GDM1 (cell line): ENCODE measurements at places on chromosomes 3 and 15.

GRCh38 chr3:180267202-180267843, 230.6 kb upstream of the PEX5L start:
- DNase-seq: no peak

DNA sequence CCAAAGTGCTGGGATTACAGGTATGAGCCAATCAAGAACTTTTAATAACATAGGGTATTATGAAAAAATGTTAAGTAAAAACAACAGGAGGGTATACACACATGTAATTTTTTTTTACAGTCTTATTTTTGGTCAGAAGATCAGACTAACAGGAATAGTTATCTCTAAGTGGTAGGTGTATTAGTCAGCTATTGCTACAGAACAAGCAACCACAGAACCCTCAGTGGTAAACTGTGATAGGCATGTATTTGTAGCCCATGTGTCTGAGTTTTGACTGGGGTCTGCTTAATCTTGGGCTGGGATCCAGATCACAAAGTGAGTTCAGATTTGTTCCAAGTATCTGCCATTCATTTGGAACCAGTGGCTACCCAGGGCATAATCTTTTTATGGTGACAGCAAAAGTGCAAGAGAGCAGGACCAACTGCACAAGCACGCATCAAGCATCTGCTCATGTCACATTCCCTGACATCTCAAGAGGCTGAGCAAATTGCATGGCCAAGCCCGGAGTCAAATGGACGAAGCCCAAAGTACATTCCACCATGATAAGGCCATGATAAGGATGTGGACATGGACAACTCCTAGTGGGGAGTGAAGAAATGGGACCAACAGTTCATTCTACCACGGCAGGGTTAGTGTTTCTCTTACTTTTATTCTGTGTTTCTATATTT, 3.0 kb upstream of the IL5RA start:
- no peak for DNase-seq

DNA sequence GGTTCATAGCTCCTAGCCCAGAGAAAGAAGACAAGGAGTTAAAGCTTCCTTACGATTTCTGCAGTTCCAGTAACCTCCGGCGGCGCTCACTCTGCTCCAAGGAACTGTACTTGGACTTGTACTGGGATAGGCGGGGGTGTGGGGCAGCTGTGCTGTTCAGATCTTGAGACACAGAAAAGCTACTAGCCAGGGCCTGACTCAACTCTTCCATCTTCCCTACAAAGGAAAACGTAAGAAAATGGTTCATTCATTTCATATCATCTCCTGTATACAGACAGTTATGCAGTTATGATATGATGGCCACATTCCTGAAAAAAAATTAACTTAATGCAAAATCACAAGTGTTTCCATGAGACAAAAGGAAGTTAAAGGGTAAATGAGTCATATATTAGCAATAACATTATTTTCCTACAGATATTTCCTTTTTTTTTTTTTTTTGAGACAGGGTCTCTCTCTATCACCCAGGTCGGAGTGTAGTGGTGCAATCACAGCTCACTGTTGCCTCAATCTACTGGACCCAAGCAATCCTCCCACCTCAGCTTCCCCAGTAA, 4.6 kb downstream of the SNUPN start:
- DNase-seq: no peak

GRCh38 chr3:183764847-183765731, 60.3 kb downstream of the MAP6D1 start:
- no peak for DNase-seq

GRCh38 chr3:101964861-101965260, 115.5 kb downstream of the NFKBIZ start:
- no peak for DNase-seq

DNA sequence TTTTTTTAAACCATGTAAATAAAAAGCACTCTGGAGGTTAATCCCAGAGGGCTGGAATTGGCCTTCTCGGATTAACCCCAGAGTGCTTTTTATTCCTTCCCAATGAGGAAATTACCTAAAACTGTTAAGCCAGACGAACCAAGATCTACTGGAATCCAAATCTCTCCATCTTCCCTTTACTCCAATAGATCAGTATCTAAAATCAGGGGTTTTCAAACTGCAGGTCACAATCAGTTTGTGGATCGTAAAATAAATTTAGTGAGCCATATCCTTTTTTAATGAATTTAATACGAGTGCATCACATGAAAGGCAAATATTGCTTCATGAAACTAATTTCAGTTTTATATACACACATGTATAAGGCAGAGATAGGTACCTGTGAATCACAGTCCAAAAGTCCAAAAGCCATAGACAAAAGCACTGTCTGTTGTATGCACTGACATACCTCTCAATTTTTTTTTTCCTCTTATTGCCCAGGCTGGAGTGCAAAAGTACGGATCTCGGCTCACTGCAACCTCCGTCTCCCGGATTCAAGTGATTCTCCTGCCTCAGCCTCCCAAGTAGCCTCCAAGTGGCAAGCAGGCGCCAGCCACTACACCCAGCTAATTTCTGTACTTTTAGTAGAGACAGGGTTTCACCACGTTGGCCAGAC, 61.3 kb downstream of the TBL1XR1 start:
- DNase-seq: no peak

DNA sequence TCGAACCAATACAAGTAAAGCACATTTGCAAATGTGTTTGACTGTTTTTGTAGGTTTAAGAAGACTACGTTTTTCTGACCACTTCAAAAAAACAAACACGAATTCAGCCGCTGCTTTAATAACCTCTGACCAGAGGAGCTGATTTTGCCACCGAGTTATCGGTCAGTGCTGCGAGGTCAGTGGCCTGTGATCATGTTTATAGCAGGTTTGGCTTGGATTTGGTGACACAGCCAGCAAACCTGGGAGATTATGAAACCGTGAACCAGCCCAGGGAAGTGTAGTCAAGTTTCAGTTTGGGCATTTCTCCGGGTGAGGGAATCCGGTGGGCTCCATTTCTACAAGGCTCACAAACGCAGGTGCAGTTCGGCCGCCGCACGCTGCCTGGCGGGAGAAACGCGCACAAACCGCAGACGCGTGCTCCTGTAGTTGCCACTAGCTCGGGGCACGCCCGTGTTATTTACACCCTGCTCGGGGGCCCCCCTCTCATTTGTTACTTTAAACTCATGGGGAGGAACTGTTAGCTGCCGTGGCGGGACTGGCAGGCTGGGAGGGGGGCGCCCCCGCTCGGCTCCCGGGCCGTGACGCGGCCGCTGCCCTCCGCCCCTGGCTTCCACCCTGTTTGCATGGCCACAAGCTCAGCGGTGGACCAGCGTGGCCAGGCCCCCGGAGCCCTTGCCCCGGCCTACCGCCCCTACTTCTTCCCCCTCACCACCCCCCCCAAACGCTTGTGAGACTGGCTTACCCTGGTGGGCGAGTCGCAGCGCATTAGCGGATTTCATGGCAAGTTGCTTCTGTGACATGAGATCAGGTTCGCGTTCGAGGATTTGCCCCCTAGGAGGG, 13.6 kb upstream of the ONECUT1 start:
- DNase-seq: no peak

- DNase-seq: no peak
Measured at GRCh38 chr3:17967111-17967510, 224.7 kb upstream of the TBC1D5 start.

DNA sequence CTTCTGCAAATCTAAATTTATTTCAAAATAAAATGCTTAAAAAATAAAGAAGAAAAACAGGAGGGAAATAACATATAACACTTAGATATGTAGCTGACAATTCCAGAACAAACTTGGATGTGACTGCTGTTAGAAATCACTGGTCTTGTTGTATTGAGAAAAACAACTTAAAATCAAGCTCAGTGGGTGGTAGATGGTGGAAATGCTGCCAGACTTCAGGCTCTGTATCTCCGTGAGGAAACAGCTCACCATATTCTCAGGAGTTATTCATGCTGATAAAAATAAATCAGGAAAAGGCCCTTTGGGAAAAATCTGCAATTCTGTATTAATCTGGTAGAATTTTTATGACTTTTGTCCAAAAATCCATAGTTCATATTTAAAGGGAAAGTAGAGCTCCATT, 477.6 kb downstream of the RAP2B start:
- no peak for DNase-seq

GRCh38 chr15:40276927-40277326, 5.9 kb downstream of the ANKRD63 start:
- no peak for DNase-seq

DNA sequence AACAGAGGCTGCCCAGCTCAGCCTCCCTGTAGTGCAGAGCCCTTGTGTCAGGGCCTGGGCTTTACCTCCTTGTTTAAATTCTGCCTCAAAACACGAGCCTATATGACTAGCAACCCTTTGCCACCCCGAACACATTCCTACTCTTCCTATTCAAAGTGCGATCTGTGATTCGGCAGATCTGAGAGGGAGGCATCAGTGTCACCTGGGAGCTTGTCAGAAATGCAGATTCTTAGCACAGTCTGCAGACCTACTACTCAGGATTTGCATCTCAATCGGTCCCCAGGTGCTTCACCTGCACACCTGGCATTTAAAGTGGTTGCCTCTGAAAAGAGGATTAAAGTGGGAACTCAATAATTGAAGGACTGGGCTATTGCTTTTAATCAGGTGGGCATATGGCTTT, 273.2 kb upstream of the TOPAZ1 start:
- DNase-seq: no peak
